Stimulated activated CD8-positive, alpha-beta memory T cell treated with anti-CD3 and anti-CD28 coated beads, Interleukin-7, amount 100 ng/mL, for 1 hour (primary cell): ENCODE measurements at places on chromosomes 2 and 18.

DNA sequence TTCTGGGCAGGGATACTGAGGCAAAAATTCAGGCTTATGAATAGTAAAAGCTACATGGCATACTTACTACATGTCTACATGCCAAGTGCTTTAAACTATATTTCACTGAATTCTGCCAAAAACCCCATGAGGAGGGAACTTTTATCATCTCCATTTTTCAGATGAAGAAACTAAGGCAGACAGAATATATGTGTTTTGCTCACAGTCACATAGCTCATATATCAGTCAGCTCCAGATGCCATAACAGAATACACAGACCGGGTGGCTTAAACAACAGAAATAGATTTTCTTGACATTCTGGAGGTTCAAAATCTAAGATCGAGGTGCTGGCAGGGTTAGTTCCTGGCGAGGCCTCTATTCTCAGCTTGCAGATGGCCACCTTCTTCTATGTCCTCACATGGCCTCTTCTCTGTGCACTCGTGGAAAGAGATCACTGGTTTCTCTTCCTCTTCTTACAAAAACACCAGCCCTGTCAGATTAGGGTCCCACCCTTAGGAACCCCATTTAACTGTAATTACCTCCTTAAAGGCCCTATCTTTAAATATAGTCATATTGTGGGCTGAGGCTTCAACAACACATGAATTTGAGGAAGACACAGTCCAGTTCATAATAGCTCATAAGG is 27.1 kb upstream of the CREB1 start:
- no peak for DNase-seq

DNA sequence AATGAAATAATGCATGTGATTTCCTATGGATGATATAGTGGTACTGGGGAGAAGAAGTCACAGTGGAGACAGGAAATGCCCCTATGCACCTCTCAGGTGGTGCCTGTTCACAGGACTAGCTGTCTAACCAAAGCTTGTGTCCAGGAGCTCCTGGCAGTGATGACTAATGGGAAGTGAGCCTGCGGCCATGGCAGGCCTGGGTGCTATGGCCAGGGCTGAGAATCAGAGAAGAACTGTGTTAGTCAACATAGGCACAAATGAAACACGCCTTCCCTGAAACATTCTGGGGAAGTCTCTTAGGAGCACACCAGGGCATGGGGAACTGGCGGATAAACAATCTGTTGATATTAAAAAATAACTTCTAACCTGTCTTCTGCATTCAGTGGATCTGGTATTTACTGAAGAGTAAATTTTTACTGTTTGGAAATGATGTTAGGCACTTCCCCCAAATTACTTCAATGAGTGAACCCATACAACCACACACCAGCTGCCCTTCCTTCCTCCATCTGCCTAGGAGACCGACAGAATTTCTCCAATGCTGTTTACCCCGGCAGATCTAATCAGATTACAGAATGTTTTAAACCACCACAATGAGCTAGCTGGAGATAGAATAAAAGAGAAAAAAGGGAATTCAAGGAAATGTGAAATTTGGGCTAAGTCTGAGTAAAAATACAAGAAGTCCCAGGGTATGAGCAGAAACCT is 67.4 kb downstream of the MEP1B start:
- no peak for DNase-seq

DNA sequence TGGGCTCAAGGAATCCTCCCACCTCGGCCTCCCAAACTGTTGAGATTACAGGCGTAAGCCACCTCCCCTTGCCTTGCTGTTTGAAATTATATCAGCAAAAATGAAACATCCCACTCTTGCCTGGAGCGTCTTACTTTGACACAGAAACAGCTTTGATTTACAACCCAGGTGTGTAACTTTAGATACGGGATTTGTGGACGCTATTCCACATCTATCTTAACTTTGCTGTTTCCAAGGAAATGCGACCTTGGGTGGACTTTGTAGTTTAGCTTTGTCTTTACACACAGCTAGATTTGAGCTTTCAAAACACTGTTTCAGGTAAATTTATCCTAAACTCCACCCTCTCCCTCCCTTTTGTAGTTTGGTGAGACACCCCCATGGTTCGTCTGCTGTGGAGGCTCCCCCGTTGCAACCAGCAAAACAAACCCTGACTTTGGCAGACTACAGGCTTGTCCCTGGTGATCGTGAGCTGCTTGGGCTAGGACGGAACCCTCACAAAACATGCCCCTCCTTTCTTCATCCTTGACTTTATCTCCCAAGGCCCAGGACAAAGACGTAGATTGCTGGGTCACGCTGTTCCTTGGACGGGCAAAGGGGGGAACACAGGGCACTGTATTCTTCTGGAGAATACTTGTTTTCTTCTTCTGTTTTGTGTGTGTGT is 5.5 kb upstream of the MSH6 start:
- no peak for DNase-seq

DNA sequence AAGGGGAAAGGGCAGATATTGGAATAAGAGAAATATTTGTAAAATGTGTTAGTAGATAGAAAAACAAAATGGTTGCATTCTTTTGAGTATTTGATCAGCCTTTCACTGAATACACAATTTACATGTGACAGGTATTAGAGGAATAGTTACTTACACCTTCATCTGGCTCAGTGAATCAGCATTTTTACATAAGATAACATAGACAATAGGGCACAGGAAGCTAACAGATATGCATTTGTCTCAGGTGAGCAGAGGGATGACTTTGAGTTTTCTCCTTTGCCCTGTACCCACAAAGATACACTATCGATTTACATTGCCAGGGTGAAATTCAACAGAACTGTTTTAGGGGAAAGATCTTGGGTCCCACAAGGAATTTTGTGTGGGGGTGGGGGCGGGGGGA is 373.1 kb upstream of the NETO1 start:
- DNase-seq = no peak

GRCh38 chr2:177554365-177554764 is 161.8 kb downstream of the AGPS start:
- no peak for DNase-seq

DNA sequence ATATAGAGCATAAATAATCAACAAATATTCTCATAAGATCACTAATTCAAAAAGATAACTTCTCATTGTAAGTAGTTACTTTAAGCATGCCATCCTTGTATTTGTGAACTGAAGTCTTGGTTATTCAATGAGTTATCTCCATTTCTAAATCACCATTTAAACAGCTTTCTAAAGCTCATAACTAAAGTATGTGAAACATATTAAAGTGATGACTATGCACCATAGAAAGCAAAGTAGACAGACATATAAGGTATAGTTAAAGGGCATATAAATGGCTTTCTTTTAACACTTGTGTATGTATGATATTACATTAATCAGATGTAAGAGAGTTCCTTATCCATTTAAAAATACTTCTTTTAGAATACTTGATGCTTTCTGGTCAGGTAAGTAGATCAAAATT is 83.5 kb downstream of the IKZF2 start:
- no peak for DNase-seq

DNA sequence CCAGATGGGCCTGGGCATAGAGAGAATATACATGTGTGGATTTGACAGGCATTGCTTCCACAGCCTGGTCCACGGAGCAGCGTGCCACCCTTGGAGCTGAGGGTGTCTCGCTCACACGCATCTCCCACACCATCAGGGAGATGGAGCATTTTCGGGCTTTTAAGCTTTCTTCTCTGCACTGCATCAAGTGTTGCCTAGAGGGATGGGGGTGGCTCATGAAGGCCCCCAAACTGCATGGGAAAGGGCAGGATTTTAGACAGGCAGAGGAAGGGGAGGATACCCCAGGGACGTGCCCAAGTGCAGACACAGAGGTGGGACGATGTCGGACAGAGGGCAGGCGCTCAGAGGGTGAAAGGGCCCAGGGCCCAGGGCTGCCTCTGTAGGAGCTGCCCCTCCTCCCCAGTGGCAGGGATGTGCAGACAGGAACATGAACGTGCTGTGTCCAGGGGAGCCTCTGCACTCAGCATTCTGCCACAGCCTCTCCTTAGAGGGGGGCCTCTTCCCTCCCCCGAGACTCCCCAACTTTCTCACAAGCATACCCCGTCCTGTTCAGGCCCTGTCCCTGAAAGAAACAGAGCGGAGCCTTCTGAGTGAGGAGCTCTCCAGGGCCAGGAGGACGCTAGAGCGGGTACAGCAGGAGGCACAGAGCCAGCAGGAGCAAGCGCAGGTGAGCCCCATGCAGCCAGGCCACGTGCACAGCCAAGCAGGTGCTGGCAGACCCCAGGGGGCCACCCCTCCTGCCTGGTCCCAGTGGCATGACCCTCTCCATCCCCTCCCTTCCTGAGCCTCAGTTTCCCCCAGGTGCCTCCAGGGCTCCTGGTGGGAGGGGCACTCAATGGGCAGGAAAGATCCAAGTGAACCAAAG is 42.9 kb upstream of the SNED1 start:
- no peak for DNase-seq

GRCh38 chr2:241218131-241219029 is 29.9 kb downstream of the ANO7 start:
- DNase-seq = no peak

- no peak for DNase-seq
These were observed 20.0 kb downstream of the EFHD1 start for GRCh38 chr2:232653441-232653840.

- no peak for DNase-seq
These were observed 51.3 kb downstream of the NRP2 start for GRCh38 chr2:205733648-205734047.

GRCh38 chr18:9919564-9920232 is 5.9 kb downstream of the VAPA start:
- no peak for DNase-seq

GRCh38 chr18:56643381-56643780 is 5.0 kb upstream of the TXNL1 start:
- no peak for DNase-seq

GRCh38 chr2:9970200-9971044 is 18.9 kb downstream of the GRHL1 start:
- no peak for DNase-seq

DNA sequence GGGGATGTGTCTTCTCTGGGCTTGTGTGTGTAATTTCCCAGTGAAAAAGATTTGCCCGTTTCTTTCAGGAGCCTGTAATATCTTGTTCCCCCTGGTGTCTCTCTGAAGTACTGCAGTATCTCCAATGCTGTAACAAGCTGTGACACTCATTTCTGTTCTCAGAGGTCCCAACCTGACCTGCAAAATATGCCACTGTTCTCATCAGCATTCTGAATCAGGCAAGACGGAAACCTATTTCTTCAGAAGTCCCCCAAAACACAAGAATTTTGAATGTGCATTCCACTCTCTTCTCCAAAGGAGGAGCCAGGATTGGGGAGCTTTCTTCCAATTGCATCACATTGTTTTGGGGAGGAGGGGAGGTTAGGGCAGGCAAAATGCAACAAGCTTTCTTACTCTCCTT is 77.0 kb upstream of the CNGA3 start:
- DNase-seq = no peak

GRCh38 chr18:49537232-49537896 is 24.5 kb upstream of the LIPG start:
- DNase-seq = no peak

- no peak for DNase-seq
These were observed 42.7 kb upstream of the TAF4B start for GRCh38 chr18:26183395-26184112.

GRCh38 chr2:9749546-9750223 is 93.6 kb upstream of the TAF1B start:
- DNase-seq = no peak

DNA sequence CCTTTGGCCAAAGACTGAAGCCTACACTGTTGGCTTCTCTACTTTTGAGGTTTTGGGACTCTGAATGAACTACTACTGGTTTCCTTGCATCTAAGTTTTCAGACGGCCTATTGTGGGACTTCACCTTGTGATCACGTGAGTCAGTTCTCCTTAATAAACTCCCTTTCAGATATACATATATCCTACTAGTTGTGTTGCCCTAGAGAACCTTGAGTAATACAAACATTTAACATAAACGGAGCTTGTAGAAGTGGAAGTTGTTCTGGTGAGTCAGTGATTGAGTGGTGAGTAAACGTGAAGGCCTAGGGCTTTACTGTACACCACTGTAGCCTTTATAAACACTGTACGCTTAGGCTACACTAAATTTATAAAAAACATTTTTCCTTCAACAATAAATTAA is 107.2 kb upstream of the CDH2 start:
- no peak for DNase-seq

- DNase-seq = no peak
These were observed 154.5 kb upstream of the LRRTM1 start for GRCh38 chr2:80459028-80459427.

DNA sequence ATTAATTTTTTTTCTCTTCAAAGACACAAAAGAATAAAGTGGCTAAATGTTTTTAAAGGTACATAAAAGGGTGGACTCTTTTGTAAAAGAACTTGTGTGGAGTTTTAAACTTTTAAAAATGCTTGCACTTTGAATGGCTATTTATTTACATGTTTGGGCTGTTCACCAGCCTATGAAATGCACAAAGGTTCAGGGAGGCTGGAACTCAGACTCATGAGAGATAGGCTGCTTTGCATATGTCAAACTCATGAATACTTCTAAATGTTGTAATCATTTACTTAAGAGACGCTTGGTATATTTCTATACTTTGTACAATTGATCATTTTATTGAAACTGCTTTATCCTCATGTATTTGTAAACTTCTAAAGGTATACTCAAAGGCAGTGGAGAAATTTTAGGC is 79.9 kb downstream of the ZEB2 start:
- no peak for DNase-seq

DNA sequence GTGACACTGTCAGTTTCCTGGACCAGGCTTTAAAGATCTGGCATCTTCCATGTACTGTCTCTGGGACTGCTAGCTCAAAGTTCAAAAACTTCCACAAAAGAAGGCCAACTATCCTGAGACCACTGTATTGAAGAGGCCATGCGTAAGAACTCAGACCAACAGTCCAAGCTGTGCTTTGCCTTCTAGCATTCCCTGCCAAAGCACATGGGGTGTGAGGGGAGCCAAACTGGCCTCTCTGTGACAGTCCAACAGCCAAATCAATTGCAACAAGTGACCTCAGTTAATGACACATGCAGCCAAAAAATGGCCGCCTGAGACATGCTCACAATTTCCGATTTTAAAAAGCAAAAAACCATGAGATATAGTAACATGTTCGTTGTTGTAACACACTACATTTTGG is 160.3 kb upstream of the CDH19 start:
- DNase-seq = no peak

DNA sequence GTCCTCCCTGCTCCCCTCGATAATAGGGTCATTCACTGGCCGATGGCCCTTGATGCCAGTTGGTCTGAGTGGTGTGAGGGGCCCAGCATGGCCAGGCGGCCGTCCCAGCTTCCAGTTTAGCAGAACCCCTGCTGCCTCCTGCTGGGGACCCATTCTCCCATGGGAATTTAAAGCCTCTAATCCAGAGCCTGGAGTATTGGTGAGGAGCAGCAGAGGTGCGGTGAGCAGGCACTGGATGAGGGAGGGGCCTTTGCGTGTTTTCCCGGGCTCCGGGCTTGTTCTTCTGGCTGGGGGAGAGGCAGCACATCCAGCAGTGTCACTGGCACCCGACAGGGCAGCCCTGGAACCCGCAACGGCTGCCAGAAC is 17.4 kb downstream of the KCNIP3 start:
- DNase-seq = no peak

- no peak for DNase-seq
These were observed 55.6 kb downstream of the TGFA start for GRCh38 chr2:70498054-70498453.

DNA sequence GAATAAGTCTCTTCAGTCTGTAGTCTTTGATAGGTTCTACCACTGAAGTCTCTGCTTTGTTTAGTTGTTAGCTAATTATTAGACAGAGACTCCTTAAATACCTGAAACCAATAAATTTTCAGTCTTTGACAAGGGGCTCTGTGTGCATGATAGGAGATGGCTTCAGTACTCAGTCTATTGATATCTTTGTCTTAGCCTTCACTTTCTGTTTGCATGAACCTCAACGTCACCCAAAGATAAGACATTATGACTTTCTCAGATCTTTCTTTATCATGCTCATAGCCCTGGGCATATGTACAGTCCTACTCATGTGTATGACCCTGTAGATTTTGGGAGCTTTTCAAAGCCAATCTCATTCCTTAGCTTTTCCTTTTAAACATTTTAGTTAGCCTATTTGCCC is 183.5 kb upstream of the GCFC2 start:
- no peak for DNase-seq
